GM19239 (cell line): ENCODE measurements at places on chromosomes 6 and 20.

DNA sequence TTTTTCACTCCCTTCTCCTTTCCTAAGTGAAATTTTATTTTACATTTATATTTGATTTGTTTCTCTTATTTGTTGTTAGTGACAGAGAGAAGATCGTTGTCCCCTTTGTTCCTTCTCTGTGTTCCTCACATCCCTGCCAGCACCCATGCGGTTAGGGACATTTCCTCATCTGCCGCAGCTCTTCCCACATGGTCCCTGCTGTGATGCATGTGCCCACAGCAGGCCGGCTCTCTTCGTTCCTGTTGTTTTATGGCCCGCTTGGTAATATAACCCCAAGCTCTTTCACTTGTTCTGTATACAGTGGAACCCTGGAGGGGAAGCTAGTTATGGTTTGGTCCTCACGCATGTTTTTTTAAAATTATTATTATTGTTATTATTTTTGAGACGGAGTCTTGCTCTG lies 23.6 kb downstream of the DTD1 start:
- DNase-seq, result no peak

DNA sequence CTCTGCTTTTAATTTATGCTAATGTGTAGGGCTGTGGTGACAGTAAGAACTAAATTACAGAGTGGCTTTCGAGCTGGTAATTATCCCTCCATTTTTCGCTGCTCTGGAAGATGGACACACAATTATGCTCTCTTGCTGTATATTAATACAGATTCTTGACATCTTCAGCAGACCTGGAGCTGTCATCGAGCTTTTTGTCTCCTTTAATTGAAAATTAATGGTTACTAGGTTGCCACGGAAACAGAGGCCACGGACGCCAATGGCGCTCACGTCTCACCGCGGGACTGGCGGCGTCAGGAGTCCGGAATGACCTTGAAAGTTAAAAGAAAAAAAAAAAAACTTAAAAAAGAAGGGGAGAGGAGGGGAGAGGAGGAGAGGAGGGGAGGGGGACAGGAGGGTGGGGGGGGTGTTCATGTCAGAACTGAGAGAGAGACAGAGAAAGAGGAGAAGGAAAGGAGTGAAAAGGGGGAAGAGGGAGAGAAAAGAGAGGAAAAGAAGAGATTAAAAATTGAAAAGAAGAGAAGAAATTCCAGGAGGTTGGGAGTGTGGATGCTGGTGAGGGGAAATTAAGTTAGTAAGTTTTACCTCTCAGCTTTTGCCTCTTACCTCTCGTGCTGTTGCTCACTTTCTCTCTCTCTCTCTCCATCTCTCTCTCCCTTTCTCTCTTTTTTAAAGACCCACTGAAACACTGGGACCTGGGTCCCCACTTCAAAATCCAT lies 22.1 kb upstream of the FOXP4 start:
- DNase-seq, result no peak

GRCh38 chr6:162715601-162716000 lies 12.0 kb downstream of the PRKN start:
- DNase-seq, result no peak

- DNase-seq, result no peak
Measured at GRCh38 chr6:27288136-27289044, 23.7 kb downstream of the POM121L2 start.

- DNase-seq, result no peak
Measured at GRCh38 chr6:36743538-36744303, 46.1 kb downstream of the RAB44 start.

DNA sequence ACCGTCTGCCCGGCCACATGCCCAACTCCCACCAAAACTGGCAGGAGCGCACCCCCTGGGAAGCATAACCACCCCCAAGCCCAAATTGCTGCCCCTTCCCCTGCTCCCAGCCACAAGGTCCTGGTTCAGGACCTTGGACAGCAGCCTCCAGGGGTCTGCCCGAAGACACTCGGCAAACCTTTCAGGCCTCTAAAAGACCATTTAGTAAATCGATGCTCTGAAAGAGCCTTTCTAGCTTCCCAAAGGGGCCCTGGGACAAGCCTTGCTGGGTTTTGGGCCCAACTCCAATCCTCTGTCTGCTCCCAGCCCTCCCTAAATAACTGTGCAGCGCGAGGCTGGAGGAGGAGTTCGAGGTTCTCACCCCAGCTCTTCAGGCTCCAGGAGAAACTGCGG lies 30.5 kb downstream of the GRM4 start:
- peak; percentile 46 for DNase-seq

- DNase-seq, result no peak
Measured at GRCh38 chr20:57868310-57868709, 158.5 kb upstream of the PMEPA1 start.

DNA sequence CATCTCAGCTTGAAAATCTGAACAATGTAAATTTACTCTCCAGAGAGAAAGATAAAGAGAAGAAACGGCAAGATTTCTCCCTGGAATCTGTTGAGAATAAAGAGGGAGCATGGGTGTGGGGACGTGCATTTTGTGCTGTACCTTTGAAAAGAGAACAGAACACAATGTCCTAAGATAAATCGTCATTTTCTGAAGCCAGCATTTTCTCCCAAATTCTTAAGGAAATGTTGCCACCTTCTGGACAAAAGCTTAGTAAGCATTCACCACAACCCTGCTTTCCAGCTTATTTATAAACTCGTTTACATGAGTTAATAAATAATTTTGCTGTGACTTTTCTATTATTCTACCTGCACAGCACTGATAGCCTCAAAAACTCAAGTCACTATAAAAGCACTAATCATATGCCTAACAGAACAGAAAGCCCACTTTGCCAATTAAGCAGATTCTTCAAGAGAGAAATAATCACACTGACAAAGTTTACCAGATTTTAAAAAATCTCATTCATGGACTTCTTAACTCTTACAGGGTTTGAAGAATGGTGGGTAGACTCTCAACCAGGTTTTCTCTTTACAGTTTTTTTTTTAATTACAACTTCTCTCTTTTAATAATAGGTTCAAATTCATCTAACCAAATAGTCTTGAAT lies 155.8 kb downstream of the MBOAT1 start:
- peak; percentile 23 for DNase-seq
